ENCODE measurements at places on chromosomes 2 and 18.

GRCh38 chr2:58939388-58939787 is 698.3 kb upstream of the FANCL start:
- DNase-seq: peak; percentile 19

DNA sequence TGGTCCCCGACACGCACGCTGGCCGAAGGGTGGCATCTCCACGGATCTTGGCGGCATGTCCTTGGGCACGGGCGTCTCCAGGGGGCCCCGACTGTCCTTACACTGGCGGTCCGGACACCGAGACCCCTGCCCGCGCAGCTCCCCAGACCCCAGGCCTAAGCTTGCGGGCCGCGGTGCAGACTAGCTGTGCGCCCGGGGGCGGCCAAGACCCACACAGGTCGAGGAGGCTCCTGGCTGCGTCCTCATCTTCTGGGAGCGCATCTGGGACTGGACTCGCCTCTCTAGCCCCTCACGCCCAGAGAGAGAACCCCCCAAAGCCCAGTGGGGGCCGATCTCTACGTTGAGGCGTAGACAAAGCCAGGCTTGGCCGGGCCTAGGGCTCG is 475 bp upstream of the TWIST2 start:
- no peak for DNase-seq

GRCh38 chr2:202592566-202592965 is 42.2 kb upstream of the FAM117B start:
- no peak for DNase-seq

- DNase-seq: no peak
Observed at GRCh38 chr2:134600208-134600607, 118.6 kb downstream of the TMEM163 start.

- peak; percentile 88 for DNase-seq
Observed at GRCh38 chr2:109438773-109439389, 174.9 kb downstream of the SEPTIN10 start.

DNA sequence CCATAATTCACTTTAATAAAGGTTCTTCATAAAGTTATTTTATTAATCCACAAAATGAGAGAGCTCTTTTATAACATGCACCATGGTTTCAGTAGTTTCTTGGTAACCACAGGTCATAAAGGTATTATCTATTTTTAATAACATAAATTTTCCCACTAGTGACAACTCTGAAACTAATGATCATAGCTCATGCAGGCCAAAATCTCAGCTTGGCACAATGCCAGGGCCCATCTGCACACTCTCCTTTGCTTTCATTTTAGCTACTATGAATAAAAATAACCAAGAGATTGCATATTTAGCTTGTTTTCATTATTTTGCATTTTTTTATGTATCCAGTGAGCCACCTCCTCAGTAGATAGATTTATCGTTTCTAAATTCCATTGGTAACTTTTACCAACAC is 691.8 kb upstream of the CHAC2 start:
- no peak for DNase-seq

- DNase-seq: no peak
Observed at GRCh38 chr2:95052804-95053479, 27.4 kb downstream of the MAL start.

- DNase-seq: peak; percentile 10
Observed at GRCh38 chr2:32715391-32715841, 87.6 kb downstream of the TTC27 start.

GRCh38 chr2:176682278-176682677 is 413.0 kb downstream of the MTX2 start:
- peak; percentile 59 for DNase-seq

DNA sequence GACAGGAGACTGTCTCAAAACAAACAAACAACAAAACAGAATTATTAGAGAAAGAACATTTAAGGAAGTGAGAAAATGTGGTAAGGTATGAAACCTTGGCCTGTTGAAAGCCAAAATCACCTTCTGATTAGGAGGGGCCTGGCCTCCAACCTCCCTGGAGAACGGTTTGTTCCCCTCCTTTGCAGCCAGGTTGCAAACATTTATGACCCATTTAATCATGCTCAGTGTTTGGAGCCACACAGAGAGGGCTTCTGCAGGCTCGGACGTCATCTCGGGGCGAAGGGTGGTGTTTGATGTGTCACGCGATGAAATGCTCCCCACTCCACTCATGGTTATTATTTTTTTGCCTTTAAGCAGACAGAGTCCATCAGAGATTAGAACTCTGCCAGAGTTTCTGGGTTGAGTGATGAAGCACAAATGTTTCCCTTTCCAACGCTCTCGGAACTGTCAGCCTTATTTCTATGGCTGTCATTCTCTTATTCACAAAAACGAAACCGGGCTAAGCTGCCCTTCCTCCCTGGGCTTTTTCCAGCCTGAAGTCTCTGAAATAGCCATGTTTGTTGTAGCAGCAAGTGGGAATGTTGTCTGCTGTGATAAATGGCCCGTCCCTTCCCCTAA is 33.6 kb upstream of the ROCK2 start:
- DNase-seq: no peak

GRCh38 chr2:13611939-13612338 is 895.2 kb downstream of the TRIB2 start:
- no peak for DNase-seq
